ENCODE measurements at places on chromosomes 5 and 9.
A peak's percentile ranks its signal among the peaks of the same experiment; 100 is the strongest.

DNA sequence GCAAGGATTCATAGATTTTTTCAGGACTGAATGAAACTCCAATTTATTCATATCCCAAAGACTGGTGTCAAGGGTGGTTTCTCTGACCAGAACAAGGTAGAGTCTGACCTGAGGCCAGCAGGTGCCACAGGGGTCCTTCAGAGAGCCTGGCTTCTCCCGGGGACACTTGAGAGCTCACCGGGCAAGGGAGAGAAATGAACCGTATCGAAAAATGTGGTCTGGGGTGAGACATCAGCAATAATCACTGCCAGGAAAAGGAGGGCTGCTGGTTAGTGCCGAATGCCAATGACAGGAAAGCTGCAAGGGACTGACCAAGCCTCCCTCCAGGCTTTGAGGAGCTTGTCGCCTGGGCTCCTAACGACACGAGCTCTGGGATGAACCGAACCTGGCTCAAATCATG lies 142.7 kb downstream of the TTLL11 start:
- no peak for DNase-seq

DNA sequence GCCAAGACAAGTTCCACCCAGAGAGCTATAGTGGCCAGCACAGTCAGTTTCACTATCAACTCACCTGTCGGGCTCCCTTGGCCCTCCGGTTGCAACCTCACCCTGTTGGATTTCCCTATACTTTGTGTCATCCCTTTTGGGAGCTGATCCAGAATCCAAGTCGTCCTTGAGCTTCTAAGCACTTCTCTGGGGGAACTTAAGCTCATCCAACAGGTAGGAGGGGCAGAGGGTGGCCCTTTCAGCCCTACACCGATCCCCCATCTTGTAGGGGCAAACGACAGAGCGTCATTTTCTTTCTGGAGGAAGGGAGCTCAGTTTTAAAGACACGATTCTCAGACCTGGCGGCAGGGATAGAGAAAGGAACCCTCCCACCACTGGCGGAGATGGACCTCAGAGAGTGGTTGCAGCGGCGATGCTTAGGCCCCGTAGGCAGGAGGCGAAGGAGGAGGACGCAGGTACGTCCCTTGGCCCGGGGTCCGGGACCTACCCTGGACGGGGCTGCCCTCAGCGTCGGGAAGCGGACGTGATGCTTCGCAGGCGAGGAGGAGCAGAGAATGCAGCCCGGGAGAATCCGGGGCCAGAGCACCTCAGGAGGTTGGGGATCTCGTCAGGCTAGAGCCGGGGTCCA lies 519 bp downstream of the ZER1 start:
- no peak for DNase-seq

- no peak for DNase-seq
Observed at GRCh38 chr9:116270546-116270945, 117.0 kb downstream of the PAPPA start.

DNA sequence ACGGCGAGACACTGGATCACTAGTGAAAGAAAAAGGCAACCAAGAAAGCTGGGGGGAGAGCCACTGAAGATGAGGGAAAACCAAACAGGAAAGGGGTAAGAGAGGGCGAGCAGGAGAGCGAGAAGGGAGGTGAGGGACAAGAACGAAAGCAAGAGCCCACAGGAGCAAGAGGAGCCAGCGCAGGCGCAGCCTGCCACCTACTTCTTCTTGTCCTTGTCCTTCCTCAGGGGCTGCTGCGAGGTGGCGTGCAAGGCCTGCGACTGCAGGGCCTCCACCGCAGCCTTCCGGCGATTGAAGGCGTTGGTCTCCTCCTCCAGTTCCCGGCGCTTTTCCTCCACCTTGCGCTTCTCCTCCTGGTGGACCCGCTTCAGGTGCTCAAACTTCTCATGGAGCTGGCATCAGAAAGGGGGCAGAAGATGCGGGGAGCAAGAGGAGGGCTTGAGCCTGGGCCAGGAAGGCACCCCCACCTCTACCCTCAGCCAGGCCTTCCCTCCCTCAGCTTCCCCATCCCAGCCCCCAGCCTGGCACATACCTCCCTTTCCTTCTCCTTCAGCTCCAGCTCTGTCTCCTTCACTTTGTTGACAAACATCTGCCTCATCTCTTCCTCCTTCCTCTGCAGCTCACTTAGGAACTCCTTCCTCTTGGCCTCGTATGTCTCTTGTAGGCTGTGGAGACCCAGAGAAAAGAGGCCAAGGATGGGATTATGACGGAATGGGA lies 13.5 kb downstream of the CCNI2 start:
- DNase-seq: no peak

- no peak for DNase-seq
Observed at GRCh38 chr5:7960142-7960541, 91.2 kb downstream of the MTRR start.

DNA sequence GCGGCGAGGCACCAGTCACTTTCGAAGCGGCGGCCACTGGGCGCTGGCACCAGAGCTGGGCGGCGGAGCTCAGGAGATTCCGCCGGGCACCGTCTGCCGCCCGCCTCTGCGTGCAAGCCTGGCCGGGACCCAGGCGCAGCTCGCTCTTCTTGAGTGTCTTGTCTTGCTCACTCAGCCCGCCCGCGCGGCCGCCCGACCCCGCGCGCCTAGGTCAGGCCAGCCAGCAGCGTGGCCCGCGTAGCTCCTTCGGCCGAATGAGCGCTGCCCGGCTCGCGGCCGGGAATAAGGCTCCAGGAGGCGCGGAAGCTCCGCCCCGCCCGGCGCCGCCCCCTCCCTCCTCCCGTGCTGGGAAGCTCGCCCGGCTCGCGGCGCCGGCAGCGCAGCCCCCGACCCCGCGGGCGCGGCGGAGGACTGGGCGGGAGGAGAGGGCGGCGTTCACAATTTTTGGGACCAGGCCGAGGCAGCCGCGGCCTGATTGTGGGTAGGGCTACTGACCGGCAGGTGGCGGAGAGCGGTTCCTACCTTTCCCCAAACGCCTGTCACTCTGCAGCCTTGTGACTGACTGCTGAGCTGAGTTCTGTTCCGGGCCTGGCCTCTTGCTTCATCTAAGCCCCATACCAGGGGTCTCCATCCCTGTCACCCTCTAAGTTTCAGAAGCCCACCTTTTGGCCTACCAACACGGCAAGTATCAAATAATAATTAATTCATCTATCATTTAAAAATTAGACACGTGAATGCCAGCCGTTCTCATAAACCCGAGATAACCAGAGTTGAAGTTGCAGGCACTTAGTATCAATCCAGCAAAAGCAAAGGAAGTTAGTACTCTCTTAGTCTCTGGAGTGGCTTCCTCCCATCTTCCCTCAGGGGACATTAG lies at the start of gene HBEGF:
HBEGF (minus strand) TSS at position 256 of the 874 bp plus-strand sequence. CDS start 275 bp downstream, outside the sequence.
- DNase-seq: peak; percentile 98

GRCh38 chr5:35954175-35954574 lies 15.8 kb upstream of the CAPSL start:
- DNase-seq: peak; percentile 18

GRCh38 chr5:119274767-119275130 lies 81.1 kb upstream of the TNFAIP8 start:
- no peak for DNase-seq

DNA sequence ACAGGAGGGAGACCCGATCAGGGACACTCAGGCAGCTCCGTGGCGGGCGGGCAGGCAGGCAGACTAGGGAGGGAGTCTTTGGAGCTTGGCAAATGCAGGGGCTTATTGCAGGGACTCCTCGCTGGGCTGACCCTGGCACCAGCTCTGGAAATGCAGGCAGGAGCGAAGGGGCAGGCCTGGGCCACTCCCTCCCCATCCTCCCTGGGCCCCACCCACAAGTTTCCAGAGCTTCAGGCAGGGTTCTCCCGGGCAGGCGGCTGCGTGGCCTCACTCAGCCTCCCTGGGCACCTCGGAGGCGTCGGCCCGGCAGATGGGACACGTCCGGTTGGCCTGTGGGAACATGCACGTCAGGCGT lies 8.5 kb downstream of the RNF44 start:
- DNase-seq: no peak

DNA sequence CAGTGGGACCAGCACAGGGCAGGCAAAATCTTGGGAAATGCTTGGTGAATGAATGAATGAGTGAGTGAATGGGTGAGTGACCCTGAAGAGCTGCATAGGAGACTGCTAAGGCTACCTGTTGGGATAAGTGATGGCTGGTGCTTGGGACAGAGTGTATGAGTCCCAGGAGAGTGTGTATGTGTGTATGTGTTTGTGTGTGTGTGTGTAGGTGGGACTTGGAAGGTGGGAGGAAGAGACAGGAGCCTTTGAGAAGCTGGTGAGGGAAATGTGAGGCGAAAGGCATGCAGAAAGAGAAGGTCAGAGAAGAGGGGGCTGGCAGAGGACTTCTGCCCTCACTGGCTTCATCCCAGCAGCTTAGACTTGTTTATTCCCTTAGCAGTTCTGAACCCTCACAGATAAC lies 33.3 kb upstream of the FOXE1 start:
- DNase-seq: no peak

DNA sequence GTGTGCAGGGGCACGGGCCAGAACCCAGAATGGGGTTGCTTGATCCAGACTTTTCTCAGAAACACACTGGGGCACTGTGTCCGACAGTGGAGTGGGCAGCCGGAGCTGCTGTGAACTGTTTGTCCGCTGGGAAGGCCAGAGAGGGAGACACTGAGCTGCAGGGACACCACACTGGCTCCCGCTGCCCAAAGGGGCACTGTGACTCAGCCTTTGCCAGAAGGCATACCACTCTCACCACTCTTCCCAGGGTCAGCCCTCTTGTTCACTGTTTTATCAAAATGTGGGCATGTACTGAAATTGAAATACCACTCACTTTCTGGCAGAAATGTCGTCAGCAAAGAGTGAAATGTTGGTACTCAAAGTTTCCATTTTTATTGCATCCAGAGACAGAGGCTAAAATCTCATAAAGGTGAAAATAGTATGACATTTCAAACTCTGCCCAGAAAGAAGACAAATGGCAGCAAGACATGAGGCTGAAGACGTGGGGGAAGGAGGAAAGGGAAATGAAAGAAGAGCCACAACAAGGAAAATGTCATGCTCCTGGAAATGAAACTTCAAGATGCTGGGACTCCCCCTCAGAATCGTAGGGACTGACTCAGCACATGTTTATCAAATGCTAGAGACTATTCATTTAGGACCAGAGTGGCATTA lies 4.5 kb upstream of the IL7R start:
- no peak for DNase-seq

DNA sequence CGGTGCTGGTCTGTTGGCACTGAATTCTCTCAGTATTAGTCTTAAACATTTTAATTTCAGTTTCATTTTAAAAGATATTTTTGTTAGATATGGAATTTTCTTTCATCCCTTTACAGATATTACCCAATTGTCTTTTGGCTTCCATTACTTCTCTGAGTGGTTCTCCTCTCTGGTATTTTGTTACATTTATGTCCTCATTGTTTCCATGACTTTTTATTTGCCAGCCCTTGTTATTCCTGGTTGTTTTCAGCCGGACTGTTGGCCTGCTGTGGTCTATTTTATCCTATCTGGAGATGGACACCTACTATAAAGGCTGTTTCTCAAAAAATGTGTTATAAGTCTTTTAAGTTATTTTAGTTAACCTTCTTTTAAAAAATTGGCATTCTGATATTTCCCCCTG lies 117.2 kb downstream of the ARHGEF28 start:
- no peak for DNase-seq

DNA sequence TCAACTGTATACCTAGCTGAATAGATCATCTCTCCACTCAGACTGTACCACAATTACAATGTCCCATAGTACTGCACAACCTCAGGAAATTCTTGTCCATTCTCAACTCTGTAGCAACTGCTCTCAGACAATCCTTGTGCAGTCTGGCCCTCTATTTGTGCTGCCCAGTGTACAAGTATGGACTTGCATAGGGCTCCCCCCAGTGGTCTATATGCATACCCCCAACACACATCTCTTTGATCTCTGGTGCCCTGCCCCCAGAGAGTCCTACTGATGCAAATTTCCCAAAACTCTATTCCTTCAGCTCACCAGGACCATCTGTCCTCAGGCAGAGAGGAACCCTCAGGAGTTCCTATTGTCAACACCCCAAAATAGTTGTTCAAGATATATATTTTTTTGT lies 205.3 kb downstream of the SLCO4C1 start:
- peak; percentile 60 for DNase-seq

- DNase-seq: no peak
Observed at GRCh38 chr5:160792732-160793529, 59.1 kb downstream of the ATP10B start.

DNA sequence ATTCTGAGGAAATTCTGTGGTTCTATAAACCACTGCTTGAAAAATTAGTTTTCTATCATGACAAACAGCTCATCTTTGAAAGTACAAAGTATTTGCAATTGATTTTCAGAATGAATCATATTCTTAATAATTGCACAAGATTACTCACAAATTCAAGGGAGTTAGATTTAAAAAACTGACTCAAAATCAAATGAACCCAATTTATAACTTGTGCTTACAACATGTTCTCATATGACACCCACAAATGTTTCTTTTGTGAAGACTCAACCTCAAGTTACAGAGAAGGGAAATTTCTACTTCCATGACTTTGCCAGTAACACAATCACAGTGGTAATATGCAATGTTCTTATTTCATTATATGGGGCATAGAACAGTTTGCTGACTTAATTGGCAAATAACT lies 272.0 kb upstream of the ACTBL2 start:
- DNase-seq: no peak

GRCh38 chr5:111942201-111942600 lies 185.2 kb upstream of the NREP start:
- DNase-seq: no peak

- DNase-seq: no peak
Observed at GRCh38 chr9:135049460-135049859, 38.0 kb upstream of the OLFM1 start.

DNA sequence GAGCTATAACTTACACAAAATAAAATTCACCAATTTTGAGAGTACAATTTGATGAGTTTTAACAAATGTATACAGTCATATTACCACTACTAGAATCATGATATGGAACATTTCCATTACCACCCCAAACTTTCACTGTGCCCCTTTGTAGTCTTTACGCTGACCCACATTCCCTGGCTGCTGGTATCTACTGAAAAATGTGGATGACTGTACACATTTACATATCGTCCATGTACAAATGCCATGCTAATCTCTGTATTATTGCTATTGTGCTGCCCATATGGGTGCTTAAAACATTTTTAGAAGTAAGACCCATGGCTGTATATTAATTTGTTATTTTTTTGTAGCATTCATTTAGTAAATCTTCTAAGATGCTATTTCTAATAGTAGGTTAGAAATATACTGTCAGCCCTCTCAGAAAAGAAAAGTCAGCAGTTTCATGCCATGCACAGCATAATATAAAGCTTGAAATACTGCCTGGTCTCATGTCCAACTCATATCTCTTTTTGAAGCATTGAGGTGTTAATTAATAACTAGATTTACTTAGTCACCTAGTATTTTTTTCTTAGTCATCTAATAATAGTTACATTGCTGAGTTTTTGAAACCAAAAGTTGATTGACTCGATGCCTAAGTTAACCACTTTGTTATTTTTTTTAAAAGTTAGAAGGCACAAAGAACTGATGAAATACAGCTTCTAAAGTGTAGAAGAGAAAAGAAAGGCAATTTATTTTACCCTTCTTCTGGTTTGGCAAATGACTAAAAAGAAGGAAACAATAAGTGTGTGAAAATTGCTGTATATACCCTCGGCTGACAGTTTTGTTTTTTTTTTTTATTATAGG lies 188.3 kb upstream of the MEF2C start:
- DNase-seq: no peak

GRCh38 chr5:13566871-13567339 lies 377.6 kb downstream of the DNAH5 start:
- DNase-seq: no peak
